Vein endothelial cell (primary cell): ENCODE measurements at places on chromosomes 1 and 21. TPM values are rescaled to one million over a fixed set of nuclear protein-coding genes. Genes with fewer than 3 reads are reported as not detected.

Gene SV2A
- total RNA-seq: 0.67 and 3.3 TPM in 2 replicates

Gene LCE1C
- not detected in 2 replicates for total RNA-seq

Gene TLR5
- under 0.01 and 0.96 TPM in 2 replicates for total RNA-seq

Gene KRTAP21-2
- total RNA-seq: not detected in 2 replicates

Gene GLIS1
- total RNA-seq: not detected in 2 replicates

Gene ARHGEF2
- 100 and 106 TPM in 2 replicates for total RNA-seq

Gene LCE2D
- total RNA-seq: not detected in 2 replicates

Gene TEX35
- total RNA-seq: 0.10 TPM in 1 of 2 replicates, not detected in the other

Gene KRTAP20-1
- total RNA-seq: not detected in 2 replicates

Gene AKT3
- total RNA-seq: 53.0 and 66.6 TPM in 2 replicates

Gene CRTC2
- 8.8 and 12.1 TPM in 2 replicates for total RNA-seq

Gene VANGL2
- not detected in 2 replicates for total RNA-seq

Gene TMEM51
- 10.8 and 12.4 TPM in 2 replicates for total RNA-seq

Gene MANEAL
- total RNA-seq: 1.3 and 2.0 TPM in 2 replicates

Gene GJA4
- 49.3 and 269 TPM in 2 replicates for total RNA-seq

Gene HSF2BP
- total RNA-seq: 1.1 and 2.0 TPM in 2 replicates

Gene OR2AK2
- total RNA-seq: 0.19 TPM in 1 of 2 replicates, not detected in the other

Gene C8A
- total RNA-seq: not detected in 2 replicates

Gene OVAAL
- not detected in 2 replicates for total RNA-seq

Gene FMO5
- 0.98 and 1.4 TPM in 2 replicates for total RNA-seq

Gene PDZK1
- total RNA-seq: 0.29 and 0.33 TPM in 2 replicates

Gene LMX1A
- not detected in 2 replicates for total RNA-seq

Gene KRTAP11-1
- total RNA-seq: not detected in 2 replicates

Gene ACOT11
- 3.6 and 3.9 TPM in 2 replicates for total RNA-seq

Gene CDC7
- total RNA-seq: 3.3 and 4.7 TPM in 2 replicates

Gene GSTM5
- total RNA-seq: under 0.01 and 0.10 TPM in 2 replicates

Gene DCST2
- not detected in 2 replicates for total RNA-seq
